Fibroblast of the aortic adventitia (primary cell): ENCODE measurements at places on chromosomes 4 and X. TPM values are rescaled to one million over a fixed set of nuclear protein-coding genes. Genes with fewer than 3 reads are reported as not detected.

TMEM156 gene
- 0.18 TPM in 1 of 2 replicates, not detected in the other for total RNA-seq

GUCY1A1 gene
- 0.09 and 2.4 TPM in 2 replicates for total RNA-seq

DNA sequence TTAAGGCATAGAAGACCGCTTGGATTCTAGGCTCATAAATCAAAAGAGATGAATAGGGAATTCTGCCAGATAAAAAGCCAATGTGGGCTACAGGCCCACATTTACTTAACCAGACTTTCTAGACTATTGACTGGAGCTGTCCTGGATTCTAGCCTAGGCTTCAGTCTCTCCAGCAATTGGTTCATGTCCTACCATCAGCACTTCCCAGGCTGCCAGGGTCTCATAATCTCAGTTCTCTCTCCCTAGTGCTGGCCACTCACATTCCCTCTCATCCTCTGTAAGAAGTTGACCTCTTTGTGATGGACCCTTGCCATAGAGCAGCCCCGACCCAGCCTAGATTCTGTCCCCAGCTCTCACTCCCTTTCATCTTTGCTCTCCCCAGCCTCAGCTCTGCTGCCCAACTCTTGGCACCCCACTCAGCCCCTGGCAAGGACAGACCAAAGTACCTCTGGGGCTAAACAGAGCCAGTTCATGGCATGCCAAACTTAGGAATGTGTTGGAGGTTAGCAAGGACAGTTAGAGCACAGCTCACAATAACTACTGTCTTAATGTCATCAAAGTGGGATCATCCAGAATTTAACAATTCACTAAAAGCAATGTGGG is 396.2 kb downstream of the INPP4B start:
- DNase-seq = peak; percentile 16

GRCh38 chrX:14694611-14695010 is 165.3 kb downstream of the GLRA2 start:
- DNase-seq = peak; percentile 43

GRCh38 chrX:105647749-105648148 is 174.6 kb upstream of the NRK start:
- DNase-seq = no peak

TLL1 gene
- total RNA-seq = 0.09 and 1.5 TPM in 2 replicates

BEND4 gene
- not detected in 2 replicates for total RNA-seq

INTU gene
- total RNA-seq = 6.0 and 14.1 TPM in 2 replicates

DNA sequence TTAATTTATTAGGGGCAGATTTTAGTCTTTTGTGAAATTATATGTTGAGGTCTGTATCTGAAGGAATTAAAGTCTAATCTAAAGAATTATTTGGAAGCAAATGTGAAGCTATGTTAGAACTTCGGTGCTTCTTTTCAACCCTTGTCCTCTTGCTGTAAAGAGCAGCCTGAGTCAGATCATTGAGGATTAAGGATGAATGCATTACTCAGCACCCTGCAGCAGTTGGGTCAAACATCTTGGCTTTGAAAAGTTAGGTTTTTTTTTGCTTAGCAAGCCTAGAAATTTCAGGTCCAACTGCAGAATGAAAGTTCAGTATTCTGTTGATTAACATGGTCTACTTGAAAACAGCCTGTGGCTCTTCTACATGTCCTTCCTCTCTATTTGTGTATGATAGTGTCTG is 57.6 kb downstream of the SLC4A4 start:
- DNase-seq = peak; percentile 45

DACH2 gene
- 0.09 TPM in 1 of 2 replicates, not detected in the other for total RNA-seq

NEUROG2 gene
- total RNA-seq = not detected in 2 replicates

DNA sequence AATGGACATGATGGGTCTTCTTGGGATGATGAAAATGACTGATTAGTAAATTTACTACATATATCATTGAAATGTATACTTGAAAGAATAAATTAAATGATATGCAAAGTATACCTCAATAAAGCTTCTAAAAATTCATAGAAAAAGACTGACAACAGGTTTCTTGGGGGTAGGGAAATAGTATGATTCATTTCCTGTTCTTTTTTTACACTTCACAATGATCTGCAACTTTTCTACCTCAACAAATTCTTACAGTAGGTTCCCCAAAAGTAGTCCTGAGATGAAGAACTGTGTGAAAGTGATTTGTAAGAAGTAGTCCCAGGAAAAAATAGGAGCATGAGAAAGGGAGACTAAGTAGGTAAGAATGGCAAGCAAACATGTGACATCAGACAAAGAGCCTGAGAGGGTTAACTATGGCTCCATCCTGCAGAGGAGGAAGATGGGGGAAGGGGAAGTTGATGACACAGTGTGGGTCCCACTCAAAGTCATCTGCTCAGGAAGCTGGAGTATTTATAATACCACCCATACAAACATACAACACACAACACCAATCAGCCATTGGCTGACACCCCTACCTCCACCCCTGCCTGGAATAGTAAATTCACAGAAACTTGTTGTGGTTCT is 73.9 kb downstream of the ARHGAP6 start:
- no peak for DNase-seq

TLR6 gene
- 2.2 and 5.0 TPM in 2 replicates for total RNA-seq

DNA sequence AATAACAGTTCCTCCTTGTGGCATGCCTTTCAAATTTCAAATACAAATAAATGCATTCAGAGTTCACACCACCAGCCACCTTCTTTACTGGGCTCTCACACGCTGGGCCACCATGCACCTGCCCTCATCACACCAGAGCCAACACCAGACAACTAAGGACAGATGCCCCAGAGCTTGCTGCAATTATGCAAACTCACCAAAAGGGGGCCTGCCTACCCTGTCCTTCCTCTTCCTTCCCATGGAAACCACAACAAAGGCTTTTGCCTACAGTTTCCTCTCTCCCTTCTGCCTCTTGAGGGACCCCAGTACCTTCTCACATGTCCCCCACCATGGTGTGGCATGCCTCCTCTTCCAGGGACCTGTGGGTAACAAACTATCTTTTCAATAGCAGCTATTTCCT is 1333.9 kb upstream of the TENM3 start:
- peak; percentile 32 for DNase-seq

SLC25A4 gene
- 4.3 and 10.8 TPM in 2 replicates for total RNA-seq

BEX1 gene
- total RNA-seq = 0.36 TPM in 1 of 2 replicates, not detected in the other

GRCh38 chr4:141587897-141588296 is 48.5 kb upstream of the IL15 start:
- no peak for DNase-seq

DNA sequence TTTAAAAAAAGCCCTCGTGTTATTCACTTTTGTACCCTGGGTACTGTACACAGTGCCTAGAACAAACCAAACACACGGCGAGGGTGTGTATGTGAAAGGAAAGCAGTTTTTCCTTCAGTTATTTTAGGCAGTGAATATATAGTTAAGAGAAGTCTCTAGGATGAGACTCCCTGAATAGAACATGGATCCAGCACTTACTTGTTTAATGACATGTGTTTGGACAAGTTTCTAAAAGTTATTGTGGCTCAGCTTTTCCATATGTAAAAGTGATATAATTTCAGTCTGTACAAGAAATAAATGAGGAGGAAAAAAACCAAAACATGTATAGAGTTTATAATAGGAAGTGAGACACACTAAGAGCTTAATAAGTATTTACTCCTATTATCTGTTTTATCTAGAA is 273.2 kb downstream of the ADGRL3 start:
- no peak for DNase-seq

RNF150 gene
- total RNA-seq = 0.57 and 0.99 TPM in 2 replicates

DGKK gene
- not detected in 2 replicates for total RNA-seq

DNA sequence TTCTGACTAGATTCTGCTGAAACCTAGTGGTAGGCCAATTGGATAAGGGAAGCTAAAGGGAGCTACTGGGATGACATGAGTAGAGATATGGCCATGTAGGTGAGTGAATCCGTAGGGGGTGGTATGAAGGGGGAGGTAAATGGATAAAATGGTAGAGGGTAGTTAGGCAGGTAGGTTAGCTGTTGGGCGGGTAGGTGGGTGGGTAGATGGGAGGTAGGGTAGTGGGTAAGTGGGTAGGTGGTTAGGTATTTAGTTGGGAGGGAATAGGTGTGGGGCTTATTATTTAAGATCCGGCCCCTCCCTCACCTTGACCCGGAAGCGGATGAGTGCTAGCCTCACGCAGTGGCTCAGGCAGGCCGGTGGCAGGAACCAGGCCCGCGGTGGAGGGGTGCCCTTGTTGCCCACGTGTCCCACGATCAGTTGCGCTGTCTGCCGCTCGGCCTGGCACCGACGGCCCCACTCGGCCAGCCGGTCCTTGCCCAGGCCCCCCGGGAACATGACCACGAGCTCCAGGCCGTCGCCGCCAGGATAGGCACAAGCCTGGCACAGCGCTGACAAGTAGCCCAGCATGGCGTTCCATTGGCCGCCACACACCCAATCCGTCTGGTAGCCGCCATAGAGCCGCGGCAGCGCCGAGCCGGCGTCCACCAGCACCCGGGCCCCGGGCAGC is 725 bp downstream of the FAM120C start:
- peak; percentile 12 for DNase-seq

- no peak for DNase-seq
Observed at GRCh38 chrX:124344246-124344645, 2.1 kb upstream of the SH2D1A start.

GRCh38 chr4:74653331-74654229 is 140.7 kb downstream of the BTC start:
- DNase-seq = no peak

- DNase-seq = peak; percentile 39
Observed at GRCh38 chrX:137194164-137194563, 160.4 kb upstream of the GPR101 start.

GRCh38 chrX:53317365-53318069 is 36.1 kb upstream of the IQSEC2 start:
- peak; percentile 57 for DNase-seq

DNA sequence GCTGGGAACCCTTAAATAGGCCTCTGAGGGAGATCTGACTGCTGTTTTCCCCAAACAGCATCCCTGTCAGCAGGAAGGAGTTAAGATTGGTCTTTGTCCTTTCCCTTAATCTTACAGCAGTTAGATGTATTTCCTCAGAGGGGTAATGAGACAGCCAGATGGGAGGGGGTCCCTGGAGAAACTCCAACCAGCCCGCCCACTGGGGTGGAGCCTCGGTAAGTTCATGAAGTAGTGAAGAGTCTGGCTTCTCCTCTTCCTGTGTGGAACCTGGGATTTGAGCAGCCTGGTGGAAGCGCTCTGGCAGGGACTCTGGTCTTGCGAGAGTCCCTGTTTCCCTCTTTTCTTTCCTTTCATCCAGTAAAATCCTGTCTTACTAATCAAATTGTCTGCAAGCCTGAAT is 330.0 kb downstream of the TLL1 start:
- DNase-seq = no peak

ARHGAP4 gene
- 0.27 and 6.0 TPM in 2 replicates for total RNA-seq

GRCh38 chr4:2795300-2795892 is 2.5 kb downstream of the SH3BP2 start:
- no peak for DNase-seq

- peak; percentile 31 for DNase-seq
Observed at GRCh38 chr4:112515198-112516065, 548 bp downstream of the NEUROG2 start.

TMEM128 gene
- 20.4 and 28.7 TPM in 2 replicates for total RNA-seq

DNA sequence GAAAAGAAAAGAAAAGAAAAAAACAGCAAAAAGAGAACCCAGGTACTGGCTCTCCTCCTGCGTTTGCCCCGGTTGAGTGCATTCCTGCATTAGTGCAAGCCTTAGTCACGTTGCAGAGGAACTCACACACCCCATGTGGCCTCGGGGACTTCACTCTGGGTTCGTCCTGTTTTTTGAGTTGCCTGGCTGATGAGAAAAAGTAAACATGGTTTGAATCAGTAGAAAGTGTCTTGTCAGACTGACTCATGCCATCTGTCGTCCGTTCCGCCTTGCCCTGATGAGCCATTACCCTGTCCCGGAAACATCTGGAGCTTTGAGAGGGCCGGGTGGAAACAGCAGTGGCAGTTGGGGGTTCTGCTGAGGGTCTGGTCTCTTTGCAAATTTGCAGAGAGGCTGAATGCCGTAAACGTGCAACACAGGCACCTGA is 16.3 kb downstream of the CD99 start:
- DNase-seq = peak; percentile 64

MID1 gene
- 18.0 and 20.4 TPM in 2 replicates for total RNA-seq

- DNase-seq = no peak
Observed at GRCh38 chr4:130722361-130722760, 1626.4 kb downstream of the C4orf33 start.

DNA sequence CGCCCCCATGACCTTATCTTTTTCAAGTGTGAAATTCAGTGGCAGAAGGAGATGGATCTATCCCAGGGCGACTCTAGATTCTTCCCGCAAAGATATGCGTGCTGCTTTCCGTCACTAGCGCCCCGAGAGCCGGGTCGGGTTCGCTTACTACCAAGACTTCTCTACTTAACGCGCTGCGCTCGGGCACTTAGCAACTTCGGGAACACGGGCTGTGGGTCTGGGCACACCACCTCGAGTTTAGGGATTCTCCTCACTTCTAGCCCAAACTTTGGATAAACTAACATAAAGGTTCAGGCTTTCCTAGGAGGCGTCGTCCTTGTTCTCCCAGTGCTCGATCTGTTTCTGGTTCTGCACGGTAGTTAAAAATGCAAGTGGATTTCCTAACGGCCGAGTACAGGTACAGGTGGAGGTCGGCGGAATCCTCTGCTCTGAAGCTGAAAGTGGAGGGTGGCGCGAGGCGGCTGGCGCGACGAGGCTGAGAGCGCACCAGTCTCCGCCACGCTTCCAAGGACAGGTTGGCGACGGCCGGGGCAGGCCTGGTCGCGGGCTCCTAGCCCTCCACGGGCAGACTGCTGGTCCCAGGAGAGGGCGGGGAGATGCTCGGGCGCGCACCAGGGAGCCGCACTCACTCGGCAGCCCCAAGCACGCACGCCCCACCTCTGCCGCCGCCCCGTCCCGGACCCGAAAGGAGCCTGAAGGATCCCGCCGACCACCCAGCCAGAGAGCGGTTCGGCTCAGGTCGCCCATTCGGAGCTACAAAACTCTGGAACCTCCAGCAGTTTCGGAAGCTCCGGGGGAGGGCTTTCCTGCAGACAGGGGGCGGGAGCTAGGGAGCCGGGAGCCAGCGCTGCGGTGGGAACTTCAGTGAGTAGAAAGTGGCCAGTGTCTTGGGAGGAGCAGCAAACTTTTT is 100.8 kb upstream of the TENM3 start:
- peak; percentile 26 for DNase-seq

GRCh38 chr4:2062168-2062807 is 3.2 kb downstream of the NAT8L start:
- no peak for DNase-seq

- DNase-seq = no peak
Observed at GRCh38 chrX:64885850-64886249, 90.4 kb downstream of the ZC4H2 start.

- DNase-seq = no peak
Observed at GRCh38 chr4:91127192-91127591, 1000.0 kb downstream of the CCSER1 start.

GRCh38 chrX:94676285-94676684 is 1002.3 kb downstream of the FAM133A start:
- DNase-seq = no peak

TEX13B gene
- total RNA-seq = not detected in 2 replicates

GRCh38 chr4:36399762-36400353 is 118.4 kb downstream of the DTHD1 start:
- no peak for DNase-seq

DNA sequence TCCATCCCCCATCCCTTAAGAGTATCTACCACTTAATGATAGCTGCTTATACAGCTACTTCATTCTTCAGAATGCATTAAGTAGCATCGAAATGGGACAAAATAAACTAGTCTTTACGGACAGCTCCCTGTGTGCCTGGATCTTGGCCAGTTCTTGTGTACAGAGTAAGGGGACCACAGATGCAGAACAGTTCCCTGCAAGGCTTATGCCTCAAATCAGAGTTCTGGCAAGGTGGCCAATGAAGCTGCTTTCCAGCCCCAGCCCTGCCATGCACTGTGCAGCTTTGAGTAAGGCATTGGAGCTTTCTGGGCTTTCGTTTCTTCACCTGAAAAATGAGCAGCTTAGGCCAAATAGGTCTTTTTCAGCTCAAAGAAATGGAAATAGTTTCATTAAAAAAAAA is 14.2 kb downstream of the CLNK start:
- DNase-seq = no peak

- DNase-seq = no peak
Observed at GRCh38 chr4:85610450-85610849, 135.5 kb downstream of the ARHGAP24 start.
